Activated CD4-positive, alpha-beta T cell treated with anti-CD3 and anti-CD28 coated beads for 36 hours (primary cell): ENCODE measurements at places on chromosomes 11 and 22. TPM values are rescaled to one million over a fixed set of nuclear protein-coding genes. Genes with fewer than 3 reads are reported as not detected.

Gene CHKA
- total RNA-seq, result 7.5 TPM

Gene JAML
- 193 TPM for total RNA-seq

- no peak for DNase-seq
These were observed 7.4 kb downstream of the SLN start for GRCh38 chr11:107704451-107704850.

- no peak for DNase-seq
These were observed 24.4 kb upstream of the PSMA1 start for GRCh38 chr11:14544611-14545010.

DNA sequence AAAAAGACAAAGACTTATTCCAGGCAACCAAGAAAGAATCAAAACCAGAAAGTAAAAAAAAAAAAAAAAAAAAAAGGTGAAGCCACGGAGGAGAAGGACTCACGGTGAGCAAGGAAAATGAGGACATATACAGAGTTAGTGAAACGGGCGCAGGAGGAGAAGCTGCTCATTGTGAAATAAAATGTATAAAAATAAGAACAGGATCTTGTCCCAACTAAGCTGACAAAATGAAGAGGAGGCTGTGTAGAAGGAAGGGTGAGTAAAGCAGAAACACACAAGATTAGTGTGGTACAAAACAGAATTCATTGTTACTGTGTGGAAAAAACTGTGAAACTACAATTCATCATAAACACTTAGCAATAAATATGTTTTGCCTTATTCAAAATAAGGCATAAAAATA is 7.6 kb downstream of the IL17REL start:
- peak; percentile 4 for DNase-seq

DNA sequence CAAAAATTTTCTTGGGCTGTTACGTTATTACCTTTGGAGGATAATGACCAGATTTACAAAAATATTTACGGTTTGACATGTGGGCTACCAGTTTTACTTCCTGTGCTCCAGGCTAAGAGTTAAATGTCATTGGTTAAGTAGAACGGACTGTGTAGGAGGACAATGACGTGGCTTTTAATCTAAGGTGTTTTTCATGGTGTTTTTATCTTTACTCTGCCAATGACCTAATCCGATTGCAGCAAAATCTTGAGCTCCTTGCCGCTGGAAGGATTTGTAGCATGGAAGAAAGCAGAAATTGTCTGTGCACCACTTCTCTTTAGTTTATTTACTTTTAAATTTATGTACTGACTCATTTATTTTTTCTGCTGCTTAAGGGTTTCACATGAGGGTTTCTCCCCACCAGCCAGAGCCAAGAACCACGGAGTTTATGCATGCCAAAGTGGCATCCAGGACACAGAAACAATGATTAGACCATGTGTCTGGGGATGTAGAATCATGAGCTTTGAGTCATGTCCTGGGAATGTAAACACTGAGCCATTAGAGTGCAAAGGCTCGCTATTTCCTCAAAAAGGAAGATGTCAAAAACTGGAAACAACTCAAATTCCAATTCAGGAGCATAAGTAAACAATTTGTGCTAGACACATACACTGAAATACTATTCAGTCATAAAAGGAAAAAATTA is 1.9 kb upstream of the CARD16 start:
- no peak for DNase-seq
